ENCODE measurements at places on chromosomes 6 and 20.

GRCh38 chr6:166112580-166112979, 55.1 kb downstream of the TBXT start:
- DNase-seq = no peak

GRCh38 chr6:39296745-39297640, 17.2 kb downstream of the KCNK17 start:
- DNase-seq = no peak

GRCh38 chr6:143262859-143263258, 187.6 kb downstream of the ADAT2 start:
- DNase-seq = no peak

DNA sequence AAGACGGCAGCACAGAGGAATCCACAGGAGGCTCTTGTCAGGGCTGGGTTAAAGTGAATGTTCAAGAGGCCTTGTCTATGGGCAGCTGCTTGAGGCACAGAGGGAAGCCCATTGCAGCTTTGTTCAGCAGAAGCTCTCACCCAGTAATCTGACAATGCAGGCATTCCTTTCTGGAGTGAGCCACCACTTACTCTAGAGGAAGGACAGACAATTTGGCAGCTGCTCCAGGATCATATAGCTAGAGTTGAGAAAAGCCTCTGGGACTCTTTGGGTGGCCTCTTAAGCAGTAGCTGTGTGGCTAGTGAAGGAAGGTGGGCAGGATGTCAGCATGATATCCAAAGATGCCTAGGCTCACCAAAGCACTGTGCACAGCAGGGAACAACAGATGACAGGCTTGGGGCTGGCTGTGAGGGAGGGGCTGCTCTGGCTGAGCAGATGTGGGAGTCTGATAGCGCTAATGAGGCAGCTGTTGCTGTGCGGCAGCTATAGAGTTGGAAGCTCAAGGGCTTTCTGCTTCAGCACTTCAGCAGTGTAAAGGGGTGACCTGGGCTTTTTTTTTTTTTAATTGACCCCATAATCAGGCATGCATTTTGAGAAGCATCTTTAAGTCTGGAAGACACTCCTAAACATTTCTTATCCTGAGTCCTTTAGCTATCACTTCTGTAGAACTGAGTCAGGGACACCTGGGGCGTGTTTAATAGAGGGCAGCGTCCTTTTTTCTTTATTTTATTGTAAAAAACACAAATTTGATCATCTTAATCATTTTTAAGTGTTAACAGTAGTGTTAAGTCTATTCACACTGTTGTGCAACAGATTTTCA, 27.2 kb downstream of the CMTR1 start:
- no peak for DNase-seq

- DNase-seq = no peak
Measured at GRCh38 chr20:59703046-59703445, 98.7 kb downstream of the PHACTR3 start.

DNA sequence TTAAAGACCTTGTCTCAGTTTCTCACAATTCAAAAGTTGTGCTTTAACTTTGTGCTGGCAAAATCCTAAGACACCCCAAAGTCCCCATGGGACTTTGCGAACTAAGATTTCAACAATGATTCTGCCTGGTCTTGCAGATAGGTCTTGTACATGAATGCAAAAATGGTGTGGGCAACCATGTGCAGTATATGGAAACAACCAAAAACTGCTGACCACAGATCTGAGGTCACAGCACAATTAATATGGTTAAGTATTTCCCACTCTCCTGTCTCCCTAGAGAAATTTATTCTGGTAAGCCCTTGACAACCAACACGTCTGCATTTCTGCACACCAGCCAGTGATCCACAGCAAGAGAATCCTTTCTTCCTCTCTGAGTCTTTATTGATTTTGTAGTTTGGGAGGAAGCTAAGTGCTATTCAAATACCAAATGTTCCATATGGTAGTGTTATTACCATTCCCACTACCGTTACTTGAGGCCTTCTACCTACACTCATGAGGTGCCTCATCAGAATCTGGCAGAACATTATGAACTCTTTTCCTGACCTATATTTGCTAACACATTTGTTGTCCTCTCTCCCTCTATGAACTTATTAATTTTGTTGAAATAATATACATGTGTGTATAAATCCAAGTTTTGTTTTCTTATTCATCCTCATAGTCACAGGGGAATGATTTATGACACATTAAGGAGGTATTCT, 178.7 kb downstream of the ATXN1 start:
- no peak for DNase-seq

- DNase-seq = no peak
Measured at GRCh38 chr6:154951345-154952200, 43.5 kb upstream of the TIAM2 start.

- no peak for DNase-seq
Measured at GRCh38 chr6:168631564-168631963, 190.6 kb downstream of the SMOC2 start.

GRCh38 chr6:44339301-44339700, 3.1 kb upstream of the SPATS1 start:
- no peak for DNase-seq

DNA sequence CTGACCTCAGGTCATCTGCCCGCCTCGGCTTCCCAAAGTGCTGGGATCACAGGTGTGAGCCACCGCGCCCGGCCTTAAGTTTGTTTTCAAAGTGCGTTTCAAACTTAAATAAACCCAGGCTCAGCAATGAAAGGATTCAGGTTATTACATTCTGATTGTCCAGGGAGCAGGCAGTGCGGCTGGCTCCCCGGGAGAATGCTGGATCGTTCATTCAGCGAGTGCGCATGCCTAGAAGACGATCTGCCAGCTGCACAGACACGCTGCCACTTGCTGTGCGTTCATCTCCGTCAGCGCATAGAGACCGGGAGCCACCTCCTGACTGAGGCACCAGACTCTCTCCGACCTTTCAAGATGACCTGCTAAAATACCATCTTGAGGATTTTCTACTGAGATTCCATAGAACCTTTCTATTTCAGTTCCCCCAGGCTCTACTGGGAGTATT, 163.9 kb upstream of the ZNF217 start:
- no peak for DNase-seq

- DNase-seq = no peak
Measured at GRCh38 chr20:35387334-35387733, 24.4 kb downstream of the UQCC1 start.

DNA sequence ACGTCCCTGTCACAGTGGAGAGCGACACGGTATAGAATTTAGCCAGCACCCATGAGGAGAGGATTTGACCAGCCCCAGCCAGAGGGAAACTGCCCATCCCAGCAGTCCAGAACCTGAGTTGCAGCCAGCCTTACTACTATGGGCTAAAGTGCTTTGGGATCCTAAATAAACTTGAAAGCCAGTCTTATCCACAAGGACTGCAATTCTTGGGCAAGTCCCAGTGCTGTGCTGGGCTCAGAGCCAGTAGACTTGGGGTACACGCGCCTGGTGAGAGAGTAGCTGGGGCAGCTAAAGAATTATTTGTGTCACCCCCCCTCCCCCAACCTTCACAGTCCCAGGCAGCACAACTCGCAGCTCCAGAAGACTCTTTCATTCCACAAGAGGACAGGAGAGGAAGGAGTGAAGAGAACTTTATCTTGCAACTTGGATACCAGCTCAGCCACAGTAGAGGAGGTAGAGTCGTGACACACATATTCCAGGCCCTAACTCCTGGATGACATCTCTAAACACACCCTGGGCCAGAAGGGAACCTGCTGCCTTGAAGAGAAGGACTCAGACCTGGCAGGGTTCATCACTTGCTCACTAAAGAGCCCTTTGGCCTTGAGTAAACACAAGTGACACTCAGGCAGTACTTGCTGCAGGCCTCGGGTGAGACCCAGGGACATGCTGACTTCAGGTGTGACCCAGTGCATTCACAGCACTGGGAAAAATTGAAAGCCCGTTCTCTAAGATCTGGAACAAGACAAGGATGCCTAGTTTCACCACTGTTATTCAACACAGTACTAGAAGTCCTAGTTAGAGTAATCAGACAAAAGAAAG, 100.3 kb downstream of the REV3L start:
- no peak for DNase-seq

DNA sequence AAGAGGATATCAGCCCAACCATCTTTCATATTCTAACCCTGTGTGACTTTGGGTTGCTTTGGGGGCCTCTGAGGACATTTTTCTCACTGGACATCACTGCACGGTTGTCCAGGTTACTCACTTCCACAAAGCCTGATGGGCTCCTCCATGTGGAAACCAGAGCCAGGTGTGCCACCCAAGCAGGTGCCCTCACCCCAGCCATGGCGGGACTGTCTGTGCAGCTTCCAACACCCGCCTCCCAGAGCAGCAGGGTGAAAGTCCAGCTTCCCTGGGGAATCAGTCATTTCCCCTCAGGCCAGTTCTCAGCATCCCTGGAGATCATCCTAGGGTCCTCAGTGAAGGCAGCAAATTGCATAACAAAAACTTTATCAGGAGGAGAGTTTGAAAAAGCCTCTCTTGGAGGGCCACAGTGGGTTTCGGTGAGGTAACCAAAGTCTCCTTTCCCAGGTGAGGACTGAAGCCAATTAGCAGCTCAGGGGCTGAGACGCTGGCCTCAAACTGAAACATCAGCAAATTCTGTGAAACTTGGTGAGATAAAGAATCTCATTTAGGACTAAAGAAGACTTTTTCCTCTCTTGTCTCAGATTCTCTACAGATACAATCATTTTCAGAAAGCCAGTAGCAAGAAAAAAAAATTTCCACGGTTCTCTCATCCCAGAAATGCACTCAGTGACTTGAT, 289.6 kb upstream of the CDH4 start:
- DNase-seq = no peak

DNA sequence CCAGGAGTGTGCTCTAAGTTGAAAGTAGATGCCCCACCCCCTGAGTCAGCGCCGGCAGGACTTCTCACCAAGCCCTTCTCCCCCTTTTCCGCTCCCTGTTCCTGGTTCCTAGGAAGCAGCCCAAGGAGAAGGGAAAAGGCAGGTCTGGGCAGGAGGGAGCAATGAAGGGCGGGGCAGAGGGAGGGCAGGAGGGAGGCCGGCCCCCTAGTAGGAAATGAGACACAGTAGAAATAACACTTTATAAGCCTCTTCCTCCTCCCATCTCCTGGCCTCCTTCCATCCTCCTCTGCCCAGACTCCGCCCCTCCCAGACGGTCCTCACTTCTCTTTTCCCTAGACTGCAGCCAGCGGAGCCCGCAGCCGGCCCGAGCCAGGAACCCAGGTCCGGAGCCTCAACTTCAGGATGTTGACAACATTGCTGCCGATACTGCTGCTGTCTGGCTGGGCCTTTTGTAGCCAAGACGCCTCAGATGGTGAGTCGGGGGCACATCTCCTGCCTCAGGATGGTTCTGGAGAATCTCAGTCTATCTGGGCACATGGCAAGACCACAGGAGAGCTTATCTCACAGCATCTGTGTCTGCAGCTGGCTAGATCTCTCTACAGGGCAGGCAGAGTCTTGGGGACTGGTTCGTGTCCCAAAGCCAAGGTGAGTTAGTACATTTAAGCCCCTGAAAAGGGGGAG, at the start of gene PROCR:
PROCR (plus strand) TSS at position 320 of the 681 bp plus-strand sequence; CDS start at position 403, 83 bp downstream.
- DNase-seq = no peak

DNA sequence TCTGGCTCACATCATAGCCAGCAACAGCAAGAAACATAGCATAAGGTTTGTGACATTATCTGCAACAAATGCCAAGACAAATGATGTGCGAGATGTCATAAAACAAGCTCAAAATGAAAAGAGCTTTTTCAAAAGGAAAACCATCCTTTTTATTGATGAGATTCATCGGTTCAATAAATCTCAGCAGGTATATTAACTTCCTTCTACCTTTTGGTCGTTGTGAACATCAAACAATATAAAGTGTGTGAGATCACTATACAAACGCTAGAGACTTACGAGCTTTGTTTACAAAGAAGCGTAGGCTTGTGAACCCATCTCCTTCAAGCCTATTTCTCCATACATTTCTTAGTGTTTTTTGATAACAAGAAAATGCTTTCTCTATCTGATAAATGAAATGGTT, 3.5 kb downstream of the WRNIP1 start:
- DNase-seq = no peak

- DNase-seq = no peak
Measured at GRCh38 chr6:149443411-149444181, 41.2 kb downstream of the ZC3H12D start.

GRCh38 chr6:53967415-53967814, 143.8 kb upstream of the MLIP start:
- DNase-seq = no peak

GRCh38 chr6:115999235-115999634, 61.5 kb downstream of the FRK start:
- no peak for DNase-seq

DNA sequence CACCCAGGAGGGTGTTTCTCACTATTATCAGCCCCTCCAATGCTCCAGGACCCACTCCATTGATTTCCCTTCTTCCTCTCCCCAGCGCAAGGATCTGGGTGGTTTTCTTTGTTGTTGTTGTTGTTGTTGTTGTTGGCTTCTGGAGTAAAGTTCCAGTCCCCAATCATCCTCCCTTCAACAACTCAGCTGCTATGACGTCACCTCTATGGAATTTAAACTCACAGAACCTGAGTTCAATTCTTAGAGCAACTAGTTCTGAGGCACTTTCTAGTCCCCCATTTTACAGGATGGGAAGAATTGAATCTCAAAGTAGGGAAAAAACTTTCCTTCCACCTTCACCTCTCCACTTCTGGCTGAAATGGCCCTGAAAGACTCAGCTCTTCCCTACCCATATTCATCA, 9.7 kb upstream of the WFDC8 start:
- DNase-seq = no peak

GRCh38 chr6:157273756-157274470, 49.4 kb downstream of the TMEM242 start:
- DNase-seq = peak; percentile 83

- DNase-seq = no peak
Measured at GRCh38 chr6:111338843-111339242, 144.2 kb downstream of the REV3L start.

- no peak for DNase-seq
Measured at GRCh38 chr20:10370091-10370887, 63.7 kb downstream of the MKKS start.

GRCh38 chr20:17733767-17734304, 34.1 kb downstream of the BANF2 start:
- DNase-seq = no peak

DNA sequence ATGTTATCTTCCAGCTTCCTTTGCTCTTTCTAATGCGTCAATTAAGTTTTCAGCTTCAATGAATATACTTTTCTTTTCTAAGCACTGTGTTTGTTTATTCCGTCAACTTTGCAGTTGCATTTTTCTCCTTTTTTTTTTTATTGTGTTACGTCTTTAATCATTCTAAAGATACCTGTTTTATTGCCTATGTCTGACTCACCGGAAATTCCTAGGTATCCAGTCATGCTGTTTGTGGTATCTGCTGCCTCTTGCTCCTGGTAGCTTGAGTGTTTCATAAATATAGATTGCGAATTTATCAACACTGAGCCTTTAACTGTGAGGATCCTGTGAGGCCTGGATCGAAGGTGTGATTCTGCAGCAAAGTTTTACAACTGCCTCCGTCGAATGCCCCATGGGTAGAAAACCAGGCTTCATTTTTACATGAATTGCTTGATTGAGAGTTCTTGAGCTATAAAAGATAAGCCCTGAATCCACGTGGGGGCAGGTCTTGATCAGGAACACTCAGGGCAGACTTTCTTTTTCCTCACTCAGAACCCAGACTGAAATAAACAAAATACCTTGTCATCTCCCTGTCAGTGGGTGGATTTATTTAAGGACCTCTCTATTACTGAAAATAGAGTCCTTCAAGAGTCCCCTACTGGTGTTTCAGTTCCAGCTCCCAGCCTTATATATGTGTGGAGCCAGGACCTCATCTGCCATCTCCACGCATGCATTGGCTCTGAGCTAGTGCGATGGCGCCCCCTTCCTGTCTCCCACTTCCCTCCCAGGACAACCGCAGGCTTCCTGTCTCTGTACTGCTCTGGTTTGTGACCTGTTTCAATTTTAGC, 60.1 kb upstream of the LRRC1 start:
- DNase-seq = no peak

GRCh38 chr6:163120223-163120622, 294.3 kb upstream of the QKI start:
- no peak for DNase-seq

- DNase-seq = peak; percentile 54
Measured at GRCh38 chr6:32666420-32667300, at the start of gene HLA-DQB1. Gene HLA-DQB1, minus strand, starts transcription at chr6:32666657. Its CDS starts 50 bp downstream, at chr6:32666607.
